ENCODE measurements at places on chromosomes 3 and 15.

DNA sequence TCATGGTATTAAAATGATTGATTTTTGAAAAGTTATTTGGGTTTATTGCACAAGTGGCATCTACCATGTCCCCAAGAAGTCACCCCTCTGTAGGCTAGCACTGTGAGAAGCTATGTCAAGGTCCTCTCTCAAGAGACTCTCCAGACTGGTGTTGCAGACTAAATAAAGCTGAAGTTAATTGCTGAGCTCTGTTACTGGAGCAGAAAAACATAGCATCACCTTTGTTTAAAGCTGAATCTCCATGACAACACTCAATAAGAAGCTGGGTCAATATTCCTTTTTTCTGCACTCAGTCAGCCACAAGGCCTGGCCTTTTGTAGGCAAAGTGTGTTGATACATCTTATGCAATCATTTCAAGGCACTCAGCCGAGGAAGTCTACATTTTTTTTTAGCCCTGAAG lies 806.6 kb upstream of the LMCD1 start:
- no peak for DNase-seq

DNA sequence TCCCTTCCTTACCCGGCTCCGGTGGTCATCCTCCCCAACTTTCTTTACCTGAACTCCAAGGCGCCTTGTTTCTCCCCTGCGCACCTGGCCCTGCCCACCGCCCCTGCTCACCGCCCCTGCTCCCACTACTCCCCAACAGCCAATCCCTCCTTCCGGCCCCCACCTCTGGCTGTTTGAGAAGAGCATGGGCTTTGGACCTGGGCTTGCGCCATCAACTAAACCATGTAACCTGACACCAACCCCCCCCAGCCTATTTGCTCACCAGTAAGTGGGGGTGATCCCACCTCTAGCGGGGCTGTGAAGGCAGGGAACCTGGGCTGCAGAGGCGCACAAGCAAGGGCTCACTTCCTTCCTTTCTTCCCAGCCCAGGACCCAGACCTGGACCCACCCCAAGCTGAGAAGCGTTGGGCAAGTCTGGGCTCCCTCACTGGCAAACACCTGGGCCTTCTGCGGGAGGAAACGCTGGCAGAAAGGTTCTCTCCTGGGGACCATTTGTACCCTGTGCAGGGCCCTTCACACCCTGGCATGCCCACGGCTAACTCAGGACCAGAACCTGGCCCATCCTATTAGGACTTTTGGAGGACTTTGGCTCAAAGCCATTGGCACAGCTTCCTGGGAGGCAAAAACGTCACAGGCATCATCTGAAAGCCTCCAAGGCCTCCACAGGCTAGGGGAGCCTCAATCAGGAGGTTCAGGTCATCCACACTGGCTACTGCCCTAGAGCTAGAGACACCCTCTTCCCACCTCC lies at the start of gene PLXNB1:
TSS of gene PLXNB1 (minus strand) at position 127 of the 748 bp plus-strand sequence. CDS start 5,475 bp downstream, outside the sequence.
- no peak for DNase-seq

DNA sequence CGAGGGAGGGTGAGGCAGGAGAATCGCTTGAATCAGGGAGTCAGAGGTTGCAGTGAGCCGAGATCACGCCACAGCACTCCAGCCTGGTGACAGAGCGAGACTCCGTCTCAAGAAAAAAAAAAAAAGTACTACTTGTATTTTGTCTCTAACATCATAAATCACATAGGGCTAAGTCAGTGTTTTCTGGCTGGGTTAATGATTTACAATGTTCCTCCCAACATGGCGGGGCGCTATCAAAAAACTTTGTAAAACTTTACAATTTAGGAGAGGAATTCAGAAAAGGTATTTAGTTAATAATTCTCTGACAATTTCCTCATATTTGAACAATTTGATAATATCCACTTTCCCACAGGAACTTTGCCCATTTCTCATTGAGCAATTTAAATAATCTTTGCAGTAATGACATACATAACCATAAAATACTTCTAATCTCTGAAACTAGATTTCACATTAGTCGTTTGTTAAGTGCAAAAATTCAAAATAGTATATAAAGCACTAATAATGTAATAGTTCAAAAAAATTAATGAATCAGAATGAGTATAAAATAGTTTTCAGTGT lies 26.6 kb upstream of the B3GNT5 start:
- no peak for DNase-seq

DNA sequence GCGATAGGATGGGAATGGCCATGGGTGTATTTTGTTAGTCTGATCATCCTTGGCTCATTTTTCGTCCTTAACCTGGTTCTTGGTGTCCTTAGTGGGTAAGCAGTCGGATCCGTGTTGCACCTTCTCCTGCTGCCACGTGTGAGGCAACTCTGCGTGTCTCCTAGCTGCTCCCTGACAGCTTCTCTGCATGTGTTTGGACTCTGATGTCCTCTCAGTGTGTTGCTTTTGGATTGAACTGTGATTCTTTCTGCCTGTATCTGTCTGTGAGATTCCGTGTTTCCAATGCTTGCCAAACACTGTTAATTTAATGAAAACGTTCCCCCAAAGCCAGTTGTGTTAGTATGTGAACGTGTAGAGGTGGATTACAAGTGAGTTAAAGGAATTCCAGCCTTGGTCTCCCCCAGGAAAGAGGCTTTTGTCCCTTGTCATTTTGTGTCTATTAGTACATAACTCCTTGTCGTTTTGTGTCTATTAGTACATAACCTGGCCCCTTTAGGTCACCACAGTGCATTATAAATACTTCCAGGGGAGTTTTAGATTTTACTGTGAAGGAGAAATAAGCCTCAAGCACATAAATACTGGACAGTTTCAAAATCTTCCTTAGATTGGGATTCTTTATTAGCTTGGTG lies 172.4 kb downstream of the CHDH start:
- DNase-seq = no peak

DNA sequence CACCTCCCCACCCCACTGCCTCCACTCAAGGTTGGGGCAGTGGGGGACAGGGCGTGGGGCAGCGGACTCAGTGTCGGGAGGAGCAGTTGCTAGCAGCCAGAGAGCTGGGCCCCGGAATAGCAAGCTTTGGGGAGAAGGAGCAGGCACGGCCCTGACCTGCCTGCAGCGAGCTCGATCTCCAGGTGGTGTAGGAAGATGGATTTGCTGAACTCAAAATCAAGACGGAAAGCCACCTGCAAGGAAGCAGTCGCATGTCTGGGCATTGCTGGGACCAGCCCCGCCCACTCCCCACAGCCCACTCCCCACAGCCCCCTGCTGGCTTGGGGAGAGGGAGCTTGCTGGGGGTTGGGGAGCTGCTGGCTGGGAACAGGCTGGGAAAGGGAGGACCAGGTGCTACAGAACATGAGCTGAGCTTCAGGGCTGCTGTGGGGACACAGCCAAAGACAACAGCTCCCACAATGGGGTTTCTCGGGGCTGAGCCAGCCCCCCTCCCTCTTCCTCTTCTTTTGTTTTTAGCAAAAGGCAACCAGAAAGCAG lies 38.0 kb downstream of the FEM1B start:
- DNase-seq = no peak

- no peak for DNase-seq
Observed at GRCh38 chr3:59872128-59872527, 822.3 kb upstream of the CFAP20DC start.

DNA sequence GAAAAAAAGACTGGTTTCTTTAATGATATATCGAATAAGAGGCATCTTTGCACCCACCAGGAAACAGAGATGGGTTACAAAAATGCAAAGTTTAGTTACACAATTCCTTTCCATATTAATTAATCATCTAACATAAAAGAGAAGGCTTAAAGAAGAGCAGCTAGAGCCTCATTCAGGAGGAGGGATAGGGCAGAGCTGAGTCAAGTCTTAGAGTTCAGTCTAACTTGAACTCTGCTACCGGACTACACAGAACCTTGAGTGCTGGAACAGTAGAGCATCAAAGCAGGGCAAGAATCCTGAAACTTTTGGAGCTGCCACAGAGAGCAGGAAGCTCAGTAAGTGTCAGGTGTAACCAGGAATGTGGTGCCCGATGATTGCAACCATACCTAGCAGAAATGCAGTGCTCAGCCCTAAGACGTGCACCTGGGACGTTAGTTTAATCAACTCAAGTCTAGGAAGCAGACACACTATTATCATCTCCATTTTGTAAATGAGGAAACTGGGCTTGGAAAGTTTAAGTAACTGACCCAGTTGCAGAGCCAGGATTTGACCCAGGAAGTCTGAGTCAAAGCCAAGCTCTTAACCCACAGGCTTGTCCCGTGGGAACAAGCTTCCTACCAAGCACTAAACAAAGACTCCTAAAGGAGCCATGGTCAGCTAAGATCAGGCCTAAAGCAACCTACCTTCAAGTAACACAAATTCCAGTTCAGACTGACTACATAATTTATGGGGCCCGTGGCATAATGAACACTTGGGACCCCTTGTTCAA lies 187.4 kb downstream of the FOXP1 start:
- DNase-seq = no peak

- DNase-seq = no peak
Observed at GRCh38 chr3:141307351-141308059, 60.8 kb upstream of the ZBTB38 start.

DNA sequence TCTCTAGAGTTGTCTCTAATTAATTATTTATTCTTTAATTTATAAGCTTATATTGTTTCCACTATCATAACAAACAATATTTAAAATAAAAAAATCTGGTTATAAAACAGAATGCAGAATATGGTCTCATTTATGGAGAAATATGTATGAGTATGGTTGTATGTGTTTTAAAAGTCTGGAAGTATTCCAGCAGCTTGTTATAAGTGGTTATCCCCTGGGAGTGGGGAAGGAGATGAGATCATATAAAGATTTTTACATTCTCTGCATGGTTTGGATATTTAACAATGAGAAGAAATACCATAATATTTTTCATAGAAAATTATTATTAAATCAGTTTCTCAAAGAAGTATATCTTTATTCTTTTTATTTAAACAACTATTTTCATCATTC lies 135.4 kb upstream of the MB21D2 start:
- no peak for DNase-seq
